ENCODE measurements at places on chromosomes 11 and 22.

GRCh38 chr11:34261820-34262219, 96.0 kb downstream of the ABTB2 start:
- no peak for DNase-seq

DNA sequence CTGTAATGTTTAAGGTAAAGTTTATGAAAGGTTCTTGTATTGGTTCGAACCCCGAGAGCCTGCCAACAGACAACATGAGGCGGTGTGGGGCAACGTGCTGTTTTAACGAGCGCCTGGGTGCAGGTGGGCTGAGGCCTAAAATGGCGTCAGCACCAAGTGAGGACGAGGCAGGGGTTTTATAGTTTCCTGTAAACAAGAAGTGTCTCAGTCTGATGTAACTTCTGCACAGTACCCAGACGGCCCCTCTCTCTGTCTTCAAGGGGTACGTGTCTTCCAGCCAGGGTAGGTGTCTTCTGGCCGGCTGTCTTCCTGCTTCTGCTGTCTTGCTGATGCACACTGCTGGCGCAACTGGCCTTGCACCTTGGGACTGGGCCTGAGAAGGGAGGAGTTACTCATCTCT, 2.7 kb downstream of the PPFIBP2 start:
- DNase-seq, result no peak

GRCh38 chr11:123429913-123430720, at the start of gene GRAMD1B:
GRAMD1B (plus strand) TSS chr11:123430269; CDS start chr11:123430793, 524 bp downstream.
- DNase-seq, result peak; percentile 65

DNA sequence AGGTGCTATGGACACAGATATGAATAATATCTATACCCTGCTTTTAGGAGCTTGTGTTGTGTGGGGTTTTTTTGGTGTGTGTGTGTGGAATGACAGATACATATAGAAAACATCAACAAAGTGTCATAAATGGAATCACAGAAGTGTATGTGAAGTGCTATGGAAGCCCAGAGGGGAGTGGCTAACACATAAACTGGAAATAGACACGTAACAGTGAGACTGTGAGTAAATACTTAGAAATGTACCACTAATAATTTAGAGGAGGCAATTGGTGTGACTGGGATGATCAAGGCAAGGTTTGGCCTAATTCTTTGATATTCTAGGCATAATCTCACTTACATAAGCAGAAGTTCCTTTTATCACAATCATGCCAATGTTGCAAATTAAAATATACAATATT, 169.3 kb upstream of the TENM4 start:
- no peak for DNase-seq

DNA sequence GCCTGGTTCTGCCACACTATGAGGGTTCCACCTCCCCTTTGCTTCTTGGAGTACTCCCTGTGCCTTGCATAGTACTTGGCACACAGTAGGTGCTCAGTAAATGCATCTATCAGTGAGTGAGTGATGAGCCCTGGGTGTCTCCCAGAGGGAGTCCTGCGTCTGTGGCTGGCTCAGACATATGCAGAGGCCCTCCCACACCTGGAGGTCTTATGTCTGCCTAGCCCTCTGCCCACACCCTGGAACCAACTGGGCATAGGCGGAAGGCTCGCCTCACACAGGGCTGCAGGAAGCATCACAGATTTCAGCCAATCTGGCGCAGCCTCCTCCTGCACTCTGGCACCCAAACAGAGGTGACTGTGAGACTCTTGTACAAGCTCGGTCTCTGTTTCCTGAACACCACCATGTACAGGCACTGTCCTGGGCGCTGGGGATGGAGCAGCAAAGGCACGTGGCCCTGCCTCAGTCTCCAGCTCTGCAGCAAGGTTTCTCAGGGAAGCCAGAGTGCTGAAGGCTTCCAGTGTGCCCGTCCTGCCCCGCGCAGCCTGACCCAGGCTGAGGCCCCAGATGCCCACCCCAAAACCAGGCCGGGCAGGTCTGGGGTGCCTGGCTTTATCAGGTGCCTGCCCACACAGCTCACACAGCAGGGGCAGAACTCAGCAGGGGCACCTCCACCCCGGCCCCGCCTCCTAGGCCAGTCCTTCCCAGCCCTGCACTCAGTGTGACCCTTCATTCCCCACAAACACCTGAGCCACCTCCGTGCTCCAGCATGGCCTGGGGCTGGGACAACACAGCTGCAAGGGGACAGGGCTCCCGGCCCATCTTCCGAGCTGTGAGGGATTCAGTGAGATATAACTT, 26.7 kb downstream of the FLRT1 start:
- no peak for DNase-seq

DNA sequence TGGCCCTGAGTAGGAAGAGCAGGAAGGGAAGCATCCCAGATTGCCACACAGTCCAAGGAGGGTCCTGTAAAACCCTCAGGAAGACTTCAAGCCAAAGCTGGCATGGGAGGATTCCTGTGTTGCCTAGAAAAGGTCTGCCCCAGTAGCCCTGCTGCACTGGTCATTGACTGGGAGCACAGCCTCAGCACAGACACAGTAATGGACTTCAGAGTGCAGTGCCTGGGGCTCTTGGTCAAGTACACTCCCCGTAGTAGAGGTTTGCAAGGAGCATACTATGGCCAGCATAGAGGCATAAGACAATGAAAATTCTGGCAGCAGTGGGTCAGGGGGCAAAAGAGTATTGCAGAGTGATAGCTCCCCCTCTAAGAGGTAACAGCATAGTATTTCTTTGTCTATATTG, 36.2 kb upstream of the FJX1 start:
- DNase-seq, result no peak

DNA sequence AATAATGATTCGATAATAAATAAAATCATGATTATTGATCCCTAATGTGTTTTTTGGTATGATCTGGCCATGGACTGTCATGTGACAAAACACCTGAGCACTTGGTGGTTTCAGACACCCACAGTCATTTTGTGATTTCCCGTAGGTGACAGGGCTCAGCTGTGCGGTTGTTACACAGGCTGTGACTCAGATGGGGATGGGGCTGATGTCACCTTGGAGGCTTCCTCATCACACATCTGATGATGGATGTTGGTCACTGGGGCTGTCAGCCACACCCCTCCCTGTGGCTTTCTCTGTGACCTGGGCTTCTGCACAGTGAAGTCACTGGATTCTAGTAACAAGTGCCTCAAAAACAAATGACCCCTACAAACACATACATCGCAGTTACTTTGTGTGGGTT, 995.1 kb downstream of the BRD1 start:
- no peak for DNase-seq

GRCh38 chr11:10618490-10618889, 50.0 kb upstream of the LYVE1 start:
- no peak for DNase-seq

- no peak for DNase-seq
These were observed 23.9 kb downstream of the NEFH start for GRCh38 chr22:29503811-29504372.

DNA sequence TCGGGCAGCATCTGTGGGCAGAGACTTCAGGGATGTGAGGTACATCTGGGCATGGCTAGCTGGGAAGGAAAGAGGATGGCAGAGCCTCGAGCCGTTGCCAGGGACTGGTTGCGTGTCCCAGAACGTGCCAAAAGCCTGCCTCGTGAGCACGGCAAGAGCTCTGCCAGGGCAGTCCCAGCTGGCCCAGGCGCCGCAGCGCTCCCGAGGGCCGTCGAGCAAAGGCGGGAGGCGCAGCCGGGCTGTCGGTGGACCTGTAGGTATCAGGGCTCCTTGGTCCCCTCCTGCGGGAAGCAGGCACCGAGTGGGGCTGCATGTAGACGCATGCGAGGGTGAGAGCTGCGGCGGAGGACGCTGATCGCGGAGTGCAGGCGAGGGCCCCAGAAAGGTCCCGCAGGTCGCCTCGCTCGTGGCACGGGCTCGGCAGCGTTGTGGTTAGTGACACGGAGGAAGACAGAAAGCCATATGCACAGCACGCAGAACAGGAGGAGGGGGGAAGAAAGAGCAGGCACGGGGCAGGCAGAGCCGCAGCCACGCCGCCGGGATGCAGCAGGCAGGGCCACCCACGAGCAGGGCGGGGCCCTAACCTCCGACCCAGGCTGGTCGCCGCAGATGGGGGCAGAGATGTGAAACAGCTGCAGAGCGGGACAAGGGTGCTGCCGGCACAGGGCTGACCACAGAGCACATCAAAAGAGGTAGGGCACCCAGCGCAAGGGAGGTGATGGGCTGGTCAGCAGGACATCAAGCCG, 18.0 kb downstream of the LSP1 start:
- DNase-seq, result no peak

- no peak for DNase-seq
These were observed 65.4 kb downstream of the SYN3 start for GRCh38 chr22:32992821-32993220.

DNA sequence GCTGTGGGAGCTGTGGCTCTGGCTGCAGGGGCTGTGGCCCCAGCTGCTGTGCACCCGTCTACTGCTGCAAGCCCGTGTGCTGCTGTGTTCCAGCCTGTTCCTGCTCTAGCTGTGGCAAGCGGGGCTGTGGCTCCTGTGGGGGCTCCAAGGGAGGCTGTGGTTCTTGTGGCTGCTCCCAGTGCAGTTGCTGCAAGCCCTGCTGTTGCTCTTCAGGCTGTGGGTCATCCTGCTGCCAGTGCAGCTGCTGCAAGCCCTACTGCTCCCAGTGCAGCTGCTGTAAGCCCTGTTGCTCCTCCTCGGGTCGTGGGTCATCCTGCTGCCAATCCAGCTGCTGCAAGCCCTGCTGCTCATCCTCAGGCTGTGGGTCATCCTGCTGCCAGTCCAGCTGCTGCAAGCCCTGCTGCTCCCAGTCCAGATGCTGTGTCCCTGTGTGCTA, 514 bp downstream of the KRTAP5-9 start:
- DNase-seq, result no peak

- DNase-seq, result no peak
These were observed 8.8 kb downstream of the ZBED4 start for GRCh38 chr22:49862496-49862776.

GRCh38 chr22:21876486-21877176, 9.2 kb upstream of the MAPK1 start:
- no peak for DNase-seq

DNA sequence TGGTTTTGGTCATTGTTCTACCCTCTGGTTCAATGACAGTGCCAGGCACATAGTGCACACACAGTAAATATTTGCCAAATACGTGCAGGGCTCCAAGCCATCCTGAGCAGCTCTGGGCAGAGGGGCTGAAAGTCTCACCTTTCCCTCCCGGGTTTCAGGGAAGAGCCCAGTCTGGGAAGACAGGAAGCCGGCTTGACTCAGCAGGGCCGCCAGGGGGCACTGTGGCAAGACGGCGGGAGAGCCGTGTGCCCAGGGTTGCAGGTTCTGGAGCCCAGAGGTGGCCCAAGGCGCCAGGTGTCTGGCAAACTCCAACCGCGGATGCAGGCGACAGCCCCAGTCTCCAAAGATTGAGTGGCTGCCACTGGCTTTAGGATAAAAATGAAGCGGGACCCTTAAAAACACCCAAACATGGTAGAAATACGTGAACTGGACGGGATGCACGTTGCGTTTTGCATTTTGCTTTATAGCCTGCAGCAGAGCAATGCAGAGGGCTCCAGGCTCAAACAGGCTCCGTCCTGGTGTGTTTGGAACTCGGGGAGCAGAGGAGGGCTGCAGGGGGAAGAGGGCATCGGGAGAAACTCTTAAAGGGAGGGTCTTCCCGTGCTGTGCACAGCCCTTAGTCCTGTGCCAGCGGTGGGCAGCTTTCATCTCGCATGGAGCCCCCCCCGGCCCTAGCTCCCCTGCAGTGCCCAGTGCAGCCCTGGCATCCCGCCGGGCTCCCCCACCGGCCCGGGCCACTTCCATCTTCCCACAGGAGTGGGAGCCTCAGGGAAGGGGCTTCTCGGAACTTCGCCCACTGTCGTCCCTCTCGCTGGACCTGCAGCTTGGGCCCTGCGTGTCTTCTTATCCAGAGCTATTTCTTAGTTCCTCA, 10.7 kb downstream of the KRTAP5-5 start:
- DNase-seq, result no peak

DNA sequence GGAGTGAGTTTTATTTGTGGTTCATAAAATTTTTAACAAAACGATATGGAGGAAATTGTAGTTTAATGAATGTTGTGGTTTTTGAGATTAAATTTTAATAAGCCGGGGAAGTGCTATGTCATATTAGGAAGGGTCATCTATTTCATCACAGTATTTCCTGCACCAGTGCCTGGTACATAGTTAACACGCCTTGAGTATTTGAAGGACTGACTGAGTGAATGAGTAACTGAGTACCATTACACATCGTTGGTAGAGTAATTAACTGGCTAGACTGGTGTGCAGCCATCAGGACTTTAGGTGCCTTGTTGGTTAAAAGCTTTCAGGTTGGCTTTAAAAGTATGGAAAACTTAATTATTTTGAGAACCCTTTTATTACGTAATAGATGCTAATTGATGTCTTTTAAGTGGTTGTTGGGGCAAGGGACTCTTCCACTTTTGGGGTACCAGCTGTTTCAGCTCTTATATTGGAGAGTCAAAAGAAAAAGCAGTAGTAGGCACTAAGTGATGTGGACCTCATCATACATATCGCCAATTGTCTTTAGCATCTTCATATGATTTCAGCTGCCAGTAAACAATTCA, 101.8 kb downstream of the DDX10 start:
- DNase-seq, result no peak

GRCh38 chr11:58564231-58564630, 11.4 kb downstream of the LPXN start:
- no peak for DNase-seq

DNA sequence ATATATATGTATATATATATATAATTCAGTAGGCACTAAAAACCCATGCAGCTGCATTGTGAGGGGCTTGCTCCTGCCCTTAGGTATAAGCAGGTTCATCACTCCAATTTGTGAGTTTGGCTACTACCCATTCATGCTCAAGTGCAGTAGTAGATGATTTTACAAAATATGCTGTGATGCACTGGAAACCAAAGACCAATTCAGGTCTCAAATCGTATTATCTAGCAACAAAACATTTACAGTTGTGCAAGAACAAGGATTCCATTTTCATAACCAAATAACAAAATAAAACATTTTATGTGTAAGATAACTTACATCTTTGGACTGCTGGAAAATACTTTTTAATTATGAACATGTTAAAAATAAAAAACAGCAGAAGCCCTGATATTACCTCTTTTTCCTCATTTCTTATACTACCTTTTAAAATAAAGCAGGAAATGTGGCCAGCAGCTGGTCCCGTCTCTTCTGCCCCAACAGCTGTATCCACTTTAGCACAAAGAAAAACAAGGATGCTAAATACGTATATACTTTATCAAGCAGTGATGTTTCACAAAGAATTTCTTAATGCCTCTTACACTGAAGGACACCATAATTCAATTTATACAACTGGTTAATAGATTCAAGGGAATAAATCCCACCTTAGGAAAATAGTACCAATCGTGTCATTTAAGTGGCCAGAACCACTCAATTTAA, 2.8 kb downstream of the CREBZF start:
- no peak for DNase-seq

GRCh38 chr11:45885274-45885920, at the start of gene MAPK8IP1:
MAPK8IP1 (plus strand) TSS chr11:45885651; CDS start chr11:45885821, 170 bp downstream.
- DNase-seq, result peak; percentile 25

DNA sequence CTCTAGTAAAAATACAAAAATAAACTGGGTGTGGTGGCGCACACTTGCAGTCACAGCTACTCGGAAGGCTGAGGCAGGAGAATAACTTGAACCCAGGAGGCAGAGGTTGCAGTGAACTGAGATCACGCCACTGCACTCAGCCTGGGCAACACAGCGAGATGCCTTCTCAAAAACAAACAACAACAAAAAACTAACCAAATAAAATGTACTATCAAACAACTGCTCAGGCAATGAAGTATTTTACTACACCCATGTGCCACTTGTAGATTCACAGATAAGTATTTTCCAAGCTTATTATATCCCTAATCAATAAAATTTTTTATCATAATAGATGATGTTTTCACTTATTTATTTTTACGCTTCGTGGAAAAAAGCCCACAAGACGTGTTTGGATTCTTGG, 924 bp downstream of the C11orf65 start:
- no peak for DNase-seq

GRCh38 chr11:40170078-40170477, 1289.4 kb downstream of the LRRC4C start:
- no peak for DNase-seq

GRCh38 chr11:70504246-70505020, 106.1 kb downstream of the CTTN start:
- no peak for DNase-seq
